ENCODE measurements at places on chromosomes 1 and 21.
A peak's percentile ranks its signal among the peaks of the same experiment; 100 is the strongest.

- no peak for DNase-seq
Observed at GRCh38 chr21:45056917-45057560, 17.3 kb upstream of the ADARB1 start.

DNA sequence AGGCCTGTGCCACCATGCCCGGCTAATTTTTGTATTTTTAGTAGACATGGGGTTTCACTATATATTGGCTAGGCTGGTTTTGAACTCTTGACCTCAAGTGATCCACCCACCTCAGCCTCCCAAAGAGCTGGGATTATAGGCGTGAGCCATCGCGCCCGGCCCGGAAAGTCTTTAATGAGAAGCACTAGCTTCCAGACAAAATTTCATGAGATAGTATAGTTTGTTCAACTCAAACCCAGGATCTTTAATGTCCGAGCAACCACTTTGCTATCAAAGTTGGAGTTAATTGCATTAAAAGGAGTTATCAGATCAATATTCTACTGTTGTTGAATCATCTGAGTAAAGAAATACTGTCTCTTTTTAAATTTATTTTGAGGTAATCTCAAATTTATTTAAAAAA, 4.8 kb downstream of the TSNAX start:
- no peak for DNase-seq

DNA sequence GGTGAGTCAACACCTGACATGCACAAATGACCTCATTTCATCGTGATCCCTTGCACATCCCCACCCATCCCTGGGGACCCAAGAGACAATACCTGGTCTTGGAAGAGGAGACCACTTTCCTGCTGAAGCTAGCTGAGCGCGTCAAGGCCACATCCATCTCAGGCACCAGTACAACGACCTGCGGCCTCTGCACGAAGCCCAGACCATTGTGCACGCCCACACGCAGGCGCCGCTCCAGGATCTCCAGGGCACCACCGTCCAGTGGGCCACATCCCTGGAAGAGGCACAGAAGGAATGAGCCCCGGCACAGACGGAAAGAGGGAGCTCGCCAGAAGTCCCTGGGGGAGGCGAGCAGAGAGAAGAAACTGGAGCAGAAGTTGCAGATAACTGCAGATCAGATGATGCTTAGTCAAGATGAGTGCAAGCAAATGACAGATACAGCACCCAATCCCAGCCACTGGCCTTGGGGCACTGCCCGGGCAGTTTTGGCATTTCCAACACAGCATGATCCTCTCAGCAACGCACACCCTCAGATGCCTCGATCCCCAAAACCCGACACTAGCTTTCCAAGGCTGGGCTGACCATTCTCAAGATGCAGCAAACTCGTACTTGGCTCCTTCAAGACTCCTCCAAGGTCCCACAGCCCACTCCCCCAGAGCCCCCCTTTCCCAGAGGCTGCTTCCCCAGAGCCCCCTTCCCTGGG, 44.1 kb downstream of the NPHP4 start:
- DNase-seq: no peak

GRCh38 chr1:46492269-46492853, 2.7 kb downstream of the DMBX1 start:
- DNase-seq: peak; percentile 39
